ENCODE measurements at places on chromosomes 6 and 20. TPM values are rescaled to one million over a fixed set of nuclear protein-coding genes. Genes with fewer than 3 reads are reported as not detected.

Gene ENTPD6
- 45.9 TPM for total RNA-seq

Gene COL11A2
- 1.3 TPM for total RNA-seq

Gene SLC22A2
- 0.35 TPM for total RNA-seq

Gene TDRD6
- total RNA-seq, result 0.14 TPM

Gene SRMS
- 0.50 TPM for total RNA-seq

Gene TPD52L1
- 22.8 TPM for total RNA-seq

Gene SERAC1
- 8.4 TPM for total RNA-seq

Gene THEMIS
- total RNA-seq, result not detected

DNA sequence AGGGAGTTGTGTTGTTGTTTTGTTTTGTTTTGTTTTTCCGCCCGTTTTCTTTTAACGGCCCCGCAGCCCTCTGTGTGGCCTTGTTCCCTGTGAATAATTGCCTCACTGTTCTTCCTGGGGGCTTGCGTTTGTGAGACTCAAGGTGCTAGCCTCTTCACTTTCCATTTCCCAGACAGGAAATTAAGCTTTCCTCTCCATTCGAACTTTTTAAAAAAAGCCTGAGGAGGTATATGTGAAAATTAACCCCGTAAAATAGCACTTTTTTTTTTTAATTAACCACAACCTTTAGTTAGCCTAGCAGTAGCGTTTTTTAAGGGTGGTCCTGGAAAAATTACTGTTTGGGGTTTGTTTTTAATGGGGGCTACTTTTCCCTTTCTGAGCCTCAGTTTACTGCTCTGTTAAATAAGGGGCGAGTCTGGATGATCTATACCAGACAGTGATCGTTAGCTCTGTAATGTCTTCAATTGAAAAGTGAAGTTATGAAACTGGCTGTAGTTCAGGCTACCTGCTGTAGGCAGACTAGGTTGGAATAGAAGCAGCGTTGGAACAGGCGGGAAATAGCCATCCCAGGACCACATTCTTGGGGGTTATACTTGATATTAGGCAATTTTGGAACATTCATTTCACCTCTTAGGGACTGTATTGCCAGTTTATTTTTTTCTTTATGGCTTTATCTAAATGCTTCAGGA lies 1.7 kb downstream of the STX16 start:
- DNase-seq, result no peak
- H3K4me3 ChIP-seq, result peak overlapping the region; percentile 55

- H3K36me3 ChIP-seq, result no peaks in the 10 kb centered on the region
- H3K27ac ChIP-seq, result no peak overlapping the region
- no peaks in the 10 kb centered on the region for H3K4me1 ChIP-seq
- H3K27me3 ChIP-seq, result no peaks in the 10 kb centered on the region
Measured at GRCh38 chr6:74607934-74608333, 597.9 kb downstream of the COL12A1 start.

DNA sequence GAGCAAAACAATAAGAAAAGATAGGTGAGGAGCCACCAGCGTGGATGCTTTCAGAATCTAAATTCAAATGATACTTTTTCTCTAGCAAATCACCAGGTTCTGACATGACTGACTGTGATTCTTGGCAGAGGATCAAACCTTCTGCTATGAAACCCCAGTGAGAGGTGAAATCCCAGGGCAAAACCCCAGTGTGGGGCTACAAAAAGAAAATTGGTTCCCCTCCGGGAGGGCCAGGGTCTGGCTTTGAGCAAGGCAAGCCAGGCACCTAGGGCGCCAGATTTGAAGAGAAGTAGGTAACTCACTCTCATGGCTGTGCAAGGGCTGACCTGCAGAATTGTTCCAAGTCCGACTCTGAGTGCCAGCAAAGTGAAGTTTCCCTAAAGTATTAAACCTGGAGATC lies 20.2 kb upstream of the RALGAPA2 start:
- H3K4me1 ChIP-seq, result peaks cover 6% of the 10 kb centered on the region
- H3K27me3 ChIP-seq, result no peaks in the 10 kb centered on the region
- no peak for DNase-seq
- no peaks in the 10 kb centered on the region for H3K36me3 ChIP-seq
- no peak overlapping the region for H3K27ac ChIP-seq
- no peak overlapping the region for H3K4me3 ChIP-seq

DNA sequence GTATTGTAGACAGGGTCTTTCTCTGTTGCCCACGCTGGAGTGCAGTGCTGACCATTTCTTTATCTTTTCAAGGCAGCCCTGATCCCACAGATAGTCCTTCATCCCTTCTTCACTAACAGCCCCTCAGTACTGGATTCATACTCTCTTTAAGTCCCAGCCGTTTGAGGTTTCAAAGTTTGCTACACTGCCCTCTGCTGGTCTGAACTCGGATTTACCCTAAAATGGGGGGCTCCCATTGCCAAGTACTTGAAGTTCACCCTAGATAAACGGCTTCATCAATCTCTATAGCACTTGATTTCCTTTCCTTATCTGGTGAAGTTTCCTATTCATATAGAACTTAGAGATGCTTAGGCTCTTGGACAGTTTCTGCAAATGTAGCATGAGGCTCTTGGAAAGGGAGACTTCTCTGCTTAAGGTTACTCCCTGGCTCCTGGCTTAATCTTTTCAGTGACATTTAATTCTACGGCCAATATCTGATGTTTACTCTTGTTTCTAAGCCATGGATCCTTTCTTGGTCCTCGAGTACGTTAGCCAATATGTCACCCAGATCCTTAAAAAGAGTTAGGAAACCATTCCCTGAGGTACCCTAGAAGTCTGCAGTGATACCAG lies 21.4 kb upstream of the PREP start:
- no peaks in the 10 kb centered on the region for H3K27me3 ChIP-seq
- H3K4me3 ChIP-seq, result no peak overlapping the region
- H3K4me1 ChIP-seq, result no peaks in the 10 kb centered on the region
- peak; percentile 86 for DNase-seq
- H3K36me3 ChIP-seq, result no peaks in the 10 kb centered on the region

DNA sequence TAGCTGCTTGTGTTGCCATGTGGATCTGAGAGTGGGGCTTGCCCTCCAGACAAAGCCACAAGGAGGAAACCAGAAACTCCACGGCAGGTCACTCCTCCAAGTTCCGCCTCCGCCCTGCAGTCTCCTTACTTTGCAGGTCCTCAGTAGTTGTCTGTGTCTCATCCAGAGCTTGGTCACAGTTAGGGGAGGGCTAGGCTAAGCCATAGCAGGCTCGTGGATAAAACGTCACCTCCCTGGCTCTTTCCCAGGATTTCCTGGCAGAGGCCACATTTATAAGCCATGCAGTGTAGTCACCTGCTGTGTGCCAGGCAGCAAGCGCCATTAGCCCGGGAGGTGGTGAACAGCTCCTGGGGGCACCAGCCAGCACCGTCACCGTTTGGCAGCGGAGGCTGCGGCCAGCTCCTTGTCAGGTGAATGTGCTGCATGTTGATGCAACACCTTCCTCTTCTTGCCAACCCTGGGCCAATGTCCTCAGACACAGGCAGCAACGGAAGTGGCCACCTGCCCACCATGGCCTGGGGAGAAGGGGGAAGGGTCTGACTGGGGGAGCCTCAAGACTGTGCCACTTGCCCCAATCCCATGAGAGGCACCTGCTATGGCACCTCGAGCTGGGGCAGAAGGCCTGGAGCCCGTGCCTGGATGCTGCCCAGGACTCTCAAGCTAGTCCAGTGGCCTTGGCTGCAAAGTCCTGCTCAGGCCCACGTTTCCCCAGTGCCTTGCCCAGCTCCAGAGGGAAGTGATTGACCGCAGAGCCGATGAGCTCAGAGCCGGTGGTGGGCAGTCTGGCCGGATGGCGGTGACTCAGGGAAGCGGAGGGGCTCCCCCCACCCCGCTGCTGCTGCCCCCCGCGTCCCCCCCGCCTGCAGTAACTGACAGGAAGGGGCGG lies 39.0 kb upstream of the SLCO4A1 start:
- H3K27me3 ChIP-seq, result no peaks in the 10 kb centered on the region
- H3K4me1 ChIP-seq, result peaks cover 22% of the 10 kb centered on the region
- H3K27ac ChIP-seq, result no peak overlapping the region
- no peak for DNase-seq
- no peaks in the 10 kb centered on the region for H3K36me3 ChIP-seq

DNA sequence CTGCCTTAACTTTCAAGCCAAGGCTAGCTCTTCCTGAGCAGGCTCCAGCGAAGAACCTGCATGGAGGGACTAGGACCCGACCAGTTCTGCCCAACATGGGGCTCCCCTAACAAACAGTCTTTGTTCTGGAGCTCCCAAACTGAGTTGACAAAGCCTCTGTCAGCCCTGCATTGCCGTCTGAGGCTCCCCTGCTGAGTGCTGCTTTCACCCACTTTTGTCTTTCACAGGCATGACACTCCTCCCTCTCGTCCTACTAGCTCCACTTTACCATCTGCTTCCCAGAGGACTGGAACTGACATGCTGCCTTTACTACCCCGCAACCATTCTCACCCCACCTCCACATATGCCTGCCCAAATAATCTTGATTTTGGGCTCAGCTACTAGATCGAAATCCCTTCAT lies 45.1 kb upstream of the B4GALT5 start:
- peaks cover 19% of the 10 kb centered on the region for H3K4me1 ChIP-seq
- H3K4me3 ChIP-seq, result no peak overlapping the region
- no peaks in the 10 kb centered on the region for H3K27me3 ChIP-seq
- DNase-seq, result peak; percentile 58
- H3K27ac ChIP-seq, result peak overlapping the region; percentile 65

DNA sequence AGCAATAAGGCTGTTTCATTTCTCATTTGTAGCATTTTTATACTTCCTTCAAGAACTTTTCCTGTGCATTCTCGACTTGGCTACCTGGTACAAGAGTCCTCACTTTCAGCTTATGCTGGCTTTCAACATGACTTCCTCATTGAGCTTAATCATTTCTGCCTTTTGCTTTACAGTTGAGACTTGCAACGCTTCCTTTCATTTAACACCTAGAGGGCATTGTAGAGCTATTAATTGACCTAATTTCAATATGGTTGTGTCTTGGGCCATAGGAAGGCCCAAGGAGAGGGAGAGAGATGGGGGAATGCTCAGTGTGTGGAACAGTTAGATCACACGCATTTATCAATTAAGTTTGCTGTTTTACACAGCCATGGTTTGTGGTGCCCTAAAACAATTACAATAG lies 37.2 kb downstream of the SLC22A2 start:
- peaks cover 36% of the 10 kb centered on the region for H3K4me1 ChIP-seq
- H3K36me3 ChIP-seq, result no peaks in the 10 kb centered on the region
- no peak overlapping the region for H3K27ac ChIP-seq
- H3K27me3 ChIP-seq, result no peaks in the 10 kb centered on the region

DNA sequence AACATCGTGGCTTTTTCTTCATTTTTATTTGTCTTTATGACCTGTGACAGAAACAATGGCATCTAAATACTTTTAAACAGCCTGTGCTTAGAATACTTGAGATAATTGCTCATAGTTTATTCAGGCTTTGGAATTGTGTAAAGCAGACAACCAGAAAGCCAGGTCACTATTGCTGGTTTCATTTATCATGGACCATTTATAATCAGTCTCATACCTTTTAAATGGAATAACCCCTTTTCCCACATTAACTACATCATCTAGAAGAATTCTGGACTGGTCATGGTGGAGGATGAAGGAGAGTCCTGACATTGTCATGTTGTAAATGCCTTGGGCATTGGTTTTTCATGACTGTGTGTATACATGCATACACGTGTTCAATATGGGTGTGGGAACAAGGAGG lies 661.5 kb downstream of the EPM2A start:
- H3K36me3 ChIP-seq, result no peaks in the 10 kb centered on the region
- H3K27me3 ChIP-seq, result no peaks in the 10 kb centered on the region
- no peaks in the 10 kb centered on the region for H3K4me1 ChIP-seq
- no peak for DNase-seq
- H3K4me3 ChIP-seq, result no peak overlapping the region
- no peak overlapping the region for H3K27ac ChIP-seq

DNA sequence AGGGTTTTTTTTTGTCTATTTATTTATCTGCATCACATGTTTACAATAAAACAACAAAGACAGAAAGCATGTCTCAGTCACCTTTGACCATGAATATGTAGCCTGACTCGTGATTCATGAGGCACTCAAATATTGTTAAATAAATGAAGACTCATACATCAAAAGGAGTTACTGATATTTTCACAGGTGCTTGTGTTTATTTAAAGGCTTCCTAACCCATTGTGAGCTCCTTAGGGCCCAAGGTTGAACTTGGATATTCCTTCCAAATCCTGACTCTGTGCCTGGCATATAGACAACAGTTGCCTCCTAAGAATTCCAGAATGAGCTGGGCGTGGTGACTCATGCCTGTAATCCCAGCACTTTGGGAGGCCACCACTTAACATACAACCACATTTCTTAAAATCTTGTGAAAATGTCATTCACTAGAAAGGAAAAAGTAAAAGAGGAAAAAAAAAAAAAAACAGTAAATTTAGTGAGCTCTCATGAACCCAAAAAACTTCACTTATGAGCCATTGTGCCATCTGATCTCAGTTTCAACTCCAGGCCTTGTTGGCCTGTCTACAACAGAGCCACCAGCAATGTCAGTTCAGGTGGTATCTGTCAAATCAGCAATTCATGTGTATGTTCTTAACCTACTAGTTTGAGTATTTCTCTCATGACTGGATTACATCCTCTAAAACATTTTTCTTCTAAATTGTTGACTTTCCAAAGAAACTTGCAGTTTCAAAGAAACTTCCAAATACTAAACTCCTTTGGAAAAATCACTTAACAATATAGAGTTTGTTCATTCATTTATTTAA lies 162.7 kb upstream of the MARCKS start:
- DNase-seq, result no peak
- H3K4me3 ChIP-seq, result no peak overlapping the region
- no peaks in the 10 kb centered on the region for H3K4me1 ChIP-seq
- H3K36me3 ChIP-seq, result no peaks in the 10 kb centered on the region

DNA sequence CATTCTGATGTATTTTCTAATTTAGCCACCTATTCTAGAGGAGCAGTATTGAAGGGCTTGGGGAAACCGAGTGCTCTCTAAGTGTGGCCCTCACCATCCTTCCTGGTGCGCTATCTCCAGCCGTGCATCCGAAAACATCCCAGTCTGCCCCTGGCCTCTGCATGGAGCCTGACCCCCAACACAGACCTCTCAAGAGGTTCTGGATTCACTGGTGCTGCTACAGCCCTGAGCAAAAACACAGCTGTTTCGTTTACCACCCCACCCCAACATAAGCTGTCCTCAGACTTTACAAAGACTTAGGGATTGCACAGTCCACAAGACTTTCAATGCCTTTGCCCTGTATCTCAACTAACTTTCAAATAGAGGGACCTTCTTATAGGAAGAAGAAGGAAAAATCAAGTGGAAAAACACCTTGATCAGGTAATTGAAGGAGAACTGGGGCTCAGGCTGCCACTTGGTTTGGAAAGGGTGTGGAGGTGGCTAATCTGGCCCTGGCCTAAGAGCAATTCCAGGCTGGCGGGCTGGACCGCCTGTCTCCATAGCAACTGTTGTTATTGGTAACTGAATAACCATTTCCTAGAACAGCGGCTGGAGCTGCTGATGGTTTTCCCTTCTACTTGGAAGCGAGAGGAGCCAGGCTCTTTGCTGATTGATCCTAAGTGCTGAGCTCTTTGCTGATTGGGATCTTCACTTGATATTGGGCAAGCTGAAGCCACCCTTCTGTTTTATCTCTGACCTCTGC lies 90.2 kb upstream of the TOX2 start:
- H3K36me3 ChIP-seq, result no peaks in the 10 kb centered on the region
- no peak overlapping the region for H3K4me3 ChIP-seq
- no peaks in the 10 kb centered on the region for H3K27me3 ChIP-seq
- no peak overlapping the region for H3K27ac ChIP-seq
- DNase-seq, result peak; percentile 75
- H3K4me1 ChIP-seq, result no peaks in the 10 kb centered on the region

GRCh38 chr6:143802833-143803565 lies 40.1 kb upstream of the LTV1 start:
- DNase-seq, result no peak
- no peak overlapping the region for H3K4me3 ChIP-seq
- H3K36me3 ChIP-seq, result peaks cover 6% of the 10 kb centered on the region
- H3K4me1 ChIP-seq, result peaks cover 18% of the 10 kb centered on the region
- H3K27ac ChIP-seq, result peak overlapping the region; percentile 69

- H3K27ac ChIP-seq, result peak overlapping the region; percentile 86
- H3K4me3 ChIP-seq, result peak overlapping the region; percentile 91
- no peaks in the 10 kb centered on the region for H3K36me3 ChIP-seq
Measured at GRCh38 chr6:2245877-2246863, 765 bp upstream of the GMDS start.

Measured in GM23338 (cell line).